C1 segment of cervical spinal cord (tissue), 14 donors: ENCODE measurements at places on chromosomes 6 and 20.

DNA sequence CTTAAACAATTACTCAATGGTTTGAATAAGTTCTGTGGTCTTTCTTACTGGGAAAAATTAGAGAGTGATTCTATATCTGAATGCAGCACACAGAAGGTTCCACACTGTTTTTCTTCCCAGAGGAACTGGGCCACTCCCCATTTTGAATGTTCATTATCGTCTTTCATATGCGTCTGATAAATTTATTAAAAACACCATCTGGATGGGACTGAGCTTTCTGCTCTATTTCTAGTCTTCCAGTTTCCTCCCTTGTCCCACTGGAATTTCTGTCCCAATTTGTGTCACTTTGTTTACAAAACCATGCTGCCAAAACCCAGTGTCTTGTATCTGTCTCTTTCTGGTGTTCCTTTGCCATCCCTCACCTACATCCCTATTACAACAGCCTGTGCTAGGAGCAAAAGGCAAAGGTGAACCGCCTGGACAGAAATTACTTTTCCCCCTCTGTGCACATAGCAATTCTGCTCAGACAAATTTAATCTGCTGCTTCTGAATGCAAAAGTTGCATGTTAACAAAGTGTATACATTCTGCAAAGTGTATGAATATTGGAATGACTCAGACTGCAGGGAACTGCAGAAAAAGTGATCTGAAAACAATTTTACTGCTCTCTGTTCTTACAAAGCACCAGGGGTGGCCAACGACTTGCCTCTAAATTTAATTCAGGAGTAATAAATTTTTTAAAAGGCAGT is 333.6 kb downstream of the BTBD9 start:
- no peak for DNase-seq

GRCh38 chr6:159220093-159220492 is 50.9 kb downstream of the FNDC1 start:
- DNase-seq = no peak

GRCh38 chr6:128107682-128108081 is 206.8 kb upstream of the THEMIS start:
- no peak for DNase-seq

DNA sequence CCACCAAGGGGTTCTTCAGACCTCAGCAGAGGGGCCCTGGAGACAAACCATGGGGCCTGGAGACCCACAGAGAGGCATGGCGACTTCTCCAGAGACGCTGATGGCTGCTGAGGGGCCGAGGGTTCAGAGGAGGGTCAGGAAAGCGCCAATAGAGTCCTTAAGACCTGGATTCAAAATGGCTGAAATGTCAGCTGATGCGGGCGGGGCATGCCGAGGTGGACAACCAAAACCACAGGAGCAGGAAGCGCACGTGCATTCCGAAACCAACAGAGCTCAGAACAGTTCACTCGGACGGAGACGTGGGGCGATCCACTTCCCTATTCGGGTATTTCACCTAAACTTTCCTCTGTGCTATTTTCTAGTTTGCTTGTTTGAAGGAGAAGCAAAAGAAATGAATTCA is 99.9 kb upstream of the RIN2 start:
- DNase-seq = no peak

DNA sequence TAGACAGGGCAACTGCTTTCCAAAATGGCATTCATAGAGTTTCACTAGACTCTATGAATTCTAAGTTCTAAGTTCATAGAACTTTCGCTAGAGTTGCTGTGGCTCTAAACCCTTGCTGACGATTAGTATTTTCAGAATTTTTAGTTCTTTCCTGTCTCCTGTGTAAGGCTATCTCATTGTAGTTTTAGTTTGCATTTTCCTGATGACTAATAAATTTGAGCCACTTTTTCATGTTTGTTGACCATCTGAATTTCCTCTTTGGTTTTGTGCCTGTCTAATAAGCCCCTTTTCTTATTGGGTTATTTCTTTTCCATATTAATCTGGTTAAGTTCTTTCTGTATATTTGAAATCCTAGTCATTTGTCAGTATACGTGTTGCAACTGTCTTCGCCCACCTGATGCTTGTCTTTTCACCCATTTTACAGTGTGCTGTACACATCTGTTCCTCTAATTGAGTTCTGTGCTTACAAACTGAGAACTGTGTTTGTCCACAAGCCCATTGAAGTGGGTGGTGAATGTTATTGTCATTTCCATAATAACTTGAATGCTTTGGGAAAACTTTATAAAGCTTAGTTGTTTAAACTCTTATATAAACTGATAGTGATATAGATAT is 177.7 kb upstream of the CDYL start:
- DNase-seq = no peak

GRCh38 chr6:81790034-81790433 is 37.6 kb upstream of the TENT5A start:
- no peak for DNase-seq

DNA sequence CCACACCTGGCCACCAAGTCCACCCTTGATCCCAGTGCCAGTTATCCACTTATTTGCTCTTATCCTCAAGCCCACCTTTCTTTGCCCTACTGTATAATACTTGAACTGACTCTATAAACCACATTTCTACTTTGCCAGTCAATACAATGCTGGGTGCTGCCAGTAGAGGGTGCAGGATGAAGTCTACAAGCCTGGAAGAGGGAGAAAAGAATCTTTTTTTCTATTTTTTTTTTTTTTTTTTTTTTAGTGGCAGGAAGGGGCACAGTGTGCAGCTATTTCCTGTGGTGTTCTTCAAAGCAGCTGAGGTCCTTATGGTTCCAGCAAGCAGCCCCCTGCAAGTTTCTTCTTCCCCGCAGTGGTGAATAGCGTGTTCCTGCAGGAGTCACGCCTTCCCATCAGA is 22.2 kb upstream of the GABRR1 start:
- DNase-seq = no peak

- no peak for DNase-seq
Observed at GRCh38 chr6:55011034-55011433, 163.3 kb upstream of the HCRTR2 start.

GRCh38 chr6:107124934-107125348 is 9.6 kb upstream of the BEND3 start:
- no peak for DNase-seq

GRCh38 chr6:157454762-157455714 is 74.0 kb downstream of the ZDHHC14 start:
- no peak for DNase-seq

GRCh38 chr6:137805622-137806021 is 61.4 kb upstream of the TNFAIP3 start:
- DNase-seq = no peak

DNA sequence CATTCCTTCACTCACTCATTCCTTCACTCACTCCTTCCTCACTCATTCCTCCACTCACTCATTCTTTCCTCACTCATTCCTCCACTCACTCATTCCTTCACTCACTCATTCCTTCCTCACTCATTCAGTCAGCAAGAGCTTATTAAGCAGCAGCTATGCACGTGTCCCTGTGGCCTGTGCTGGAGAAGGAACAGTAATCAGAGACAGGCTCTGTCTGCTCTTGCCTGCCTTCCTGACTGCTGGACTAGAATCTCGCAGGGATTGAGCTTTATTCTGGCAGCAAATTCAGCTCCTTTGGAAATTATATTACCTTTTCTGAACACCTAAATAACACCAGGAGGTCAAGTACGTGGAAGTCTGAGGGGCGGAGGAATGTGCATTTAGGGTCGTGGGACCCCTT is 138.9 kb upstream of the AGPAT4 start:
- no peak for DNase-seq

DNA sequence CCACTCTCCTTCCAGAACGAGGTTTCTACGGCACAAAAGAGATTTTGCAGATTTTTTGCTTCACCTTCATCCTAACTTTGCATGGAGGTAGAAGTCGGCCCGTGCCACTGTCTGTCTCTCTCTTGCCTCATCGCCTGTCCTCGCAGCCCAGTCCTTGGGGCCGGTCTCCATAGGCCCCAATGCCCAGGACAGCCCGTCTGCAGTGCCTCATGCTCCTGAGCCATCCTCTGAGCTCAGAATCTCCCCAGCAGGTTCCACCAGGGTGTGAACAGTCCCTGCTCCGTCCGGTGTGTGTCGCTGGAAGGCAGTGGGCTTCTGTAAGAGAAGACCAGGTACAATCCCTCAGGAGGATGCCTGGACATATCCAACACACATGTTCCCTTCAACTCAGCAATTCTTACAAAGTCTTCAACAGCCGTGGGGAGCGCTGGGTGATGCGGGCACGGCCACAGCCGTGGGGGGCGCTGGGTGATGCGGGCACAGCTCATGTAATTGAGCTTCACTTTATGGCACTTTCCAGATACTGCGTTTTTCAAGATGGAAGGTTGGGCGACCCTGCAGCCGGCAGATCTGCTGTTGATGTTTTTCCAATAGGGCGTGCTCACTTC is 231.9 kb downstream of the DLL1 start:
- no peak for DNase-seq

- no peak for DNase-seq
Observed at GRCh38 chr20:38094373-38094891, 60.9 kb downstream of the RPRD1B start.

DNA sequence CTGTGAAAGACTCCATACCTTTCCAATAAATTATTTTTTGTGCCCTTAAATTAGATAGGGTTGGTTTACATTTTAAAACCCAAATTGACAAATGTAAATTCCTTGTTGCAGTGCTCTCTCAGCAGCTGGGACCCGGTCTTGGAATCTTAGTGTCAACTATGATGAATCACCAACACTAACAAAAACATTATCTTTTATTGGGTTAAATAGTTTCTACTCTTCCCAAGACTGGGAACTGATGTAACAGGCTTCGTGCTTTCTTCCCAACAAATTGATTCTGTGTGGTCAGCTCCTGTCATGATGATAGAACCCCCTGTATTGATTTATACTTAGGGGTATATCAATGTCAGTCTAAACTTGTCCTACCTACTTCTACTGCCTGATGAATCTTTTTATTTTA is 23.2 kb upstream of the AHI1 start:
- DNase-seq = no peak

- no peak for DNase-seq
Observed at GRCh38 chr6:75657327-75657726, 55.6 kb downstream of the SENP6 start.

DNA sequence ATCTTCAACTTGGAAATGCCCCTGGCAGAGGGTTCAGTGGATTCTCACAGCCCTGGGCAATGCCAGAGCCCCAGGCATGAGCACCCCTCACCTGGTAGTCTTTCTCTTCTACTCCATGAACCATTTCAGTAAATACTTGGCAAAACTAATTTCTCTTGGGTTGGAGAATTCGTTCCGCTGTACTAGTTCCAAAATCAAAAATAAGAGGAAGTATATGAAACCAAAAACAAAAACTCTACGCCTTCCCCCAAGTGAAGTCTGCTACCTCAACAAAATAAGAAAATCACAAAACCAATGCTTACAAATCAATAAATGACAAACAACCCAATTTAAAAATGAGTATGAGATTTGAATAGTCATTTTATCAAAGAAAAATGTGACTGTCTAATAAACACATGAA is 12.6 kb downstream of the GFOD1 start:
- DNase-seq = no peak

DNA sequence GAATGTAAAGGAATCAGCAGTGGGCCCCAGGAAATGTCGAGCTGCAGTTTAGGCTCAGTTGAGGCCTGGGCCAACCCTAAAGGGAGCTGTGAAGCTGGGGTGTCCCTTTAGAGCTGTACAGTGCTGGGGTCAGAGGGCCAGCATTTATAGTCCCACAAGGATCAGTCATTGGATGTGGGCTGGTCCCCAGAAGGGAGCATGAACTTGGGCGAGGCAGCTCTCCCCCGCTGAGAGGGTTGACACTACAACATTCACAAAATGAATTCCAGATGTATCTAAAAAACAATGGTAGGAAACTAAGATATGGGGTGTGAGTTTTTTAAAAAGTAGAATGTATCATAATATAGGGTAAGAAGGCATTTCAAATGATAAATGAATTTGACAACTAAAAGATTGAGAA is 29.7 kb upstream of the TMX4 start:
- no peak for DNase-seq

DNA sequence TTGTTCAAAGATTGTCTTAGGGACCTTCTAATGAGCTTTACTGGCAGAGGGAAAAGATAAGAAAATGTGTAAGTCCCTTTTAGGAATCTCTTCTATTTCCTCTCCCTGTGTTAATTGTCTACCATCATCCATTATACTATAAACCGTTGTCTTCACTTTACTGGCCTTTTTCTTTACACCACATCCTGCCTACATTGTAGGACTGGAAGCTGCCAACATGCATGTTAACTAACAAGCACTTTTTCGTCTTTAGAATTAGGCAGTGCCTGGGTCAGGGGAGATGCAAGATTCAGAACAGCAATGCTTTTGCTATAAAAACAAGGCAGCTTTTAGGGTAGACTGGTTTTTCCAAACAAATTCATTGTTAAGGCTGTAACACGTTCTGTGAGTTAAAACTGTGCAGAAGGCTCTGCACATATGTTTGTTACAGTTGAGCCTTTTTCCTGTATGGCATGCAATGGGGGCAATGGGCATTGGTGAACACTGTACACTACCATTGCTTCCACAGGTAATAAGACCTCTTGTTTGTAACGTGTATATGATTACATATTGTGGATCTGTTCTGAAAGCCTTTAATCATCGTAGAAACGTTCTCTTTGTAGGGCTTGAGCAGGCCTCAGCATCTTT is 10.9 kb upstream of the PKIG start:
- no peak for DNase-seq

DNA sequence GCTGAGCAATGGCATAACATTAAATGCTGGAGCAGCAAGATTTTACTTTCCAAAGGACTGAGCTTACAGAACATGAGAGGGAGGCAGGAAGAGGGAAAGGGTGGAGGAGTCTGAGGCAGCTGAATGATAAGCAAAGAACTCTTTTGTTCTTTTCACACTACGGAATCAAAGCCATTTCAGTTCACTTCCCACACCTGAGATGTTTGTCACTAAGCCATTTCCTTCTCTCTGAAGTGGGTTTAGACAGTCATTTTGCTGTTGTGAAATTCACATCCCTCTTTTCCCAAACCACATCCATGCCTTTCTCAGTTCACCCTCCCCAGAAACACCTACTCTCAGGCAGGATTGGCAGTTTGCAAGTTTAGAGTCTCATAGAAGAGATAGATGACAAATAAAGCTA is 267.9 kb downstream of the ADGRG6 start:
- DNase-seq = no peak

GRCh38 chr6:112044196-112044595 is 9.7 kb upstream of the CCN6 start:
- DNase-seq = no peak

GRCh38 chr20:11394145-11394833 is 523.4 kb upstream of the BTBD3 start:
- DNase-seq = no peak
